Activated T-cell treated with anti-CD3 and anti-CD28 coated beads for 1 hour (primary cell): ENCODE measurements at places on chromosomes 4 and X.
A peak's percentile ranks its signal among the peaks of the same experiment; 100 is the strongest.

- no peak for DNase-seq
Measured at GRCh38 chr4:164484551-164484950, 269.4 kb upstream of the SMIM31 start.

DNA sequence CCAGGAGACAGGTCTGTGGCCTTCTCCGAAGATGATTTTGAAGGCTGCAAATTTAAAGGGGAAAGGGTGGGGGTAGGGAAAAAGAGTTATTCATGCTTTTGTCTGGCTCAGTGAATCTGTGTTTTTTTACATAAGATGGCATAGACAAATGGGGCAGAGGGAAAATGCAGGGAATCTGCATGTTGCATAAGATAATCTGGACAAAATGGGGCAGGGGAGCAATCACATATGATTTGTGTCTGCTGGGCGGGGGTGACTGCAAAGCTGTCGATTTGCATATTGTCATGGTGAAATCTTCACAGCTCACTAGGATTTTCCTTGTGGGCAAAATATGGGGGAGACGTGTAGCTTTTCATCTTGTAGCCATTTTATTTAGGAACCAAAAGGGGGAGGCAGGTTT, 29.4 kb upstream of the GYG2 start:
- no peak for DNase-seq

GRCh38 chrX:68841251-68842049, 12.6 kb downstream of the EFNB1 start:
- no peak for DNase-seq

DNA sequence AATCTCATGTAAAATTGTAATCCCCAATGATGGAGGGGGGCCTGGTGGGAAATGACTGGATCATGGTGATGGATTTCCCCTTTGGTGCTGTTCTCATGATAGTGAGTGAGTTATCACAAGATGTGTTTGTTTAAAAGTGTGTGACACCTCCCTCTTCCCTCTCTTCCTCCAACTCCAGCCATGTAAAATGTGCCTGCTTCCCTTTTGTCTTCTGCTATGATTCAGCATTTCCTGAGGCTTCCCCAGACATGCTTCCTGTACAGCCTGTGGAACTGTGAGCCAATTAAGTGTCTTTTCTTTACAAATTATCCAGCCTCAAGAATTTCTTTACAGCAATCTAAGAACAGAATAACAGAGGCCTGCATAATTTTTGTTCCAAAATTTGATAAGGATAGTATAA, 85.2 kb downstream of the ANAPC10 start:
- DNase-seq = no peak

DNA sequence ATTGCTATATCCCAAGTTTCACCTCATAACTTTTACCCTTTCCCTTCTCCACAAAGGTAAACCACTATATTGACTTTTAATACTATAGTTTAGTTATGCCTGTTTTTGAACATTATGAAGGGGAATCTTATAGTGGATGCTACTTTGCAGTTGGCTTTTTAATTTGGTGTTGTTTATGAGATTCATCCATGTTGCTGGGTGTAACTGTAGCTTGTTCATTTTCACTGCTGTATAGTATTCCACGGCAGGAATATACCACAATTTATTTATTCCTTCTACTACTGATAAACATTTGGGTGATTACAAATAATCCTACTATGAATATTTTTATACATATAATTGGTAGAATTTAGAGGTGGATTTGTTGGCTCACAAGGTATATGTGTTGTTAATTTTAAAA, 88.4 kb upstream of the NALF2 start:
- DNase-seq = no peak

- DNase-seq = no peak
Measured at GRCh38 chr4:157754410-157754809, 418.4 kb downstream of the GASK1B start.

GRCh38 chrX:1246816-1247215, 21.8 kb upstream of the CSF2RA start:
- DNase-seq = peak; percentile 75

DNA sequence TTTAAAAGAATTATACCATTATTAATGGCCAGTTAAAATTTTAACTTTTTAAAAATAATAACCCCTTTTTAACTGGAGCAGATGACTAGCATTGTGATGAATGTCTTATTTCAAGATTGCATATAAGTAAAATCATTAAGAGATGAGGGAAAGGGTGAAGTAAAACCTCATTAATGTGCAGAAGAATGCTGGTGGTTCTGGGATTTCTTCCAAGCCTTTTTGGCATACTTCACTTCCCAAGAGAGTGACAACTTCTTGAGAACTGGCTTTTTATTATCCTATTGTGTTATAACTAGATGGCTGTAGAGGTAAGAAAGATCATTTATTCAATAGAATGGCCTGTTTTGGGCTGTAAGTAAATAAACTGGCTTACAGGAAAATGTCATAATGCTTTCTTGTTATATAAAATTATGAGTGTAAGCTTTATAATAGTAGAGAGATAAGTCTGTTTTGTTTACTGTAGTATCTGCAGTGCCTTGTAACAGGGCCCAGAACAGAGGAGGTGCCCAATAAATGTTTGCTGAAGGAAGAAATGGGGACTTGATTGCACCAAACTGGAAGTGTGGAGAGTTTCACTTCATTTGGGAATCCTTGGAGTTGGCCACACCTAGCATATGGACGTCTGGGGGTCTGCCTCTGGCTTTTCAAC, 242.9 kb upstream of the PITX2 start:
- DNase-seq = no peak

GRCh38 chr4:155999725-156000124, 46.1 kb upstream of the CTSO start:
- no peak for DNase-seq

- no peak for DNase-seq
Measured at GRCh38 chr4:123588631-123589241, 192.1 kb downstream of the SPRY1 start.

- DNase-seq = no peak
Measured at GRCh38 chrX:153897899-153898298, 6.6 kb upstream of the AVPR2 start.

DNA sequence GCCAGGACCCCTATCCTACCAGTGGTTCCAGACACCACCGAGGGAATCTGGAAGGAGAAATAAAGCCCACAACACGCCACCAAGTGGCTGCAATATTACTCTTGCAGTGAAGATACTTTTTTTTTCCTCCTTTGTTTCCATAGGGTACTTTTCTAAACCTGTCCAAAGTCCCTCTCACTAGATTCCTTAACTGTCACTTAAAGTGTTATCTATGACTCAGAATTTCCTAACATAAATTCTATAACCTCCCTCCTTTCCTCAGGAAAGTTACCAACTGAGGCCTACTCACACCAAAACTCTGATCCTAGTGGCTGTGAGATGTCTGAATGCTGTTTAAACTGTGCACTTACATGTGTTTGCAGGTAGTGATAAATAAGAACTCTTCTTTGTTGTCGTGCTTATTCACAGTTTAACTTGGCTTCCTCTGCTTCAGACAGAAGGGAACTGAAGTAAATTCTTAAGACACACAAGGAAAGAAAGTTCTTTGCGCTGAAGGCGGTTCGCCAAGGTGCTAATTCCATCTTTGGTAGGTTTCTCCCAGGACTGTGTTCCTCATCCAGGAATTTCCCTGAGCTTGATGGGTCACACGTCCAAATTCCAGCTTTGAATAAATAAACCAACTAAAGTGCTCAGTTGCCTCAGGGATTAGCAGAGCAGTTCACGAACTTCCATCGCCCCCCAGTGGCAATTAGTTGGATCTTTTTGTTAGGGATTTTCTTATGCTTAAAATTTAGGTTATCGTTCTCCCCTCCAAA, 10.7 kb upstream of the HCCS start:
- no peak for DNase-seq

GRCh38 chrX:84907324-84907968, 96.2 kb upstream of the APOOL start:
- DNase-seq = no peak
